ENCODE measurements at places on chromosomes 6 and 20.

GRCh38 chr20:38181207-38181801 lies 16.2 kb upstream of the TGM2 start:
- DNase-seq = no peak

GRCh38 chr6:52537001-52537753 lies 39.7 kb downstream of the TRAM2 start:
- DNase-seq = no peak

DNA sequence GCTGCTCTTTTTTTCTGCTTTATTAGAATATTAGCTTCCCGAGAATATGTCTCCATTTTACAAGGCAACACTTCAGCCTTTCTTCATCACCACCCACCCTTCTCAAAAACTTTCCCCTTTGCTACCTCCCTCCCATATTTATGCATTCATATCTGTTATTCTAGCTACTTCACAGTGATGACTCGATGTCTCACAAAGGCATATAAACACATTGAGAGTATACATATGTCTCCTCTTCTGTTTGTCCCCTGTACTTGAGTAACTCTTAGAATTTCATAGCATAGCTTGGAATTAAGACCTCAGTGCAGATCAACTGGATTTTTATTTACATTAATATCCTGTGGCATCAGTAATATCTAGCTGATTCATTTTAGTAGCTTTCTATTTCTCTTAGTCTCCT lies 6.5 kb downstream of the RNF144B start:
- DNase-seq = no peak

DNA sequence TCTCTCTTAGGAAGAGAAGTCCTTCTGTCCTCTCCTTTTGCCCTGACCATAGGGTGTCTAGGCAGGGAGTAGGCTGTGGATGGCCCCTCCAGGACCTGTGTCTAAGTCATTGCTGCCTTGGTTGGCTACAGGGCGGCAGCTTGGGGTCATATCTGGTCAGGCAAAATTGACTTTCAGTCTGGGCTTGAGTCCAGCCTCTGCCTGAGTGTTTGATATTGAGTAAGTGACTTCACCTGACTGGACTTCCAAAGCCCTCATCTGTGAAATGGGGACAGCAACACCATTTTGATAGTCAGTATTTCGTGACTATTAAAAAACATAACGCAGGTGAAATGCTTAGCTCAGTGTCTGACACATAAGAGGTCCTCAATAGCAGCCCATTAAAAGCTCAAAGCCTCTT lies 4.6 kb downstream of the TGM3 start:
- no peak for DNase-seq
